ENCODE measurements at places on chromosomes 2 and 18.
A peak's percentile ranks its signal among the peaks of the same experiment; 100 is the strongest.

- no peak for DNase-seq
These were observed 34.6 kb upstream of the NFU1 start for GRCh38 chr2:69471793-69472192.

GRCh38 chr2:213863541-213863940, 547.3 kb upstream of the VWC2L start:
- DNase-seq, result no peak

DNA sequence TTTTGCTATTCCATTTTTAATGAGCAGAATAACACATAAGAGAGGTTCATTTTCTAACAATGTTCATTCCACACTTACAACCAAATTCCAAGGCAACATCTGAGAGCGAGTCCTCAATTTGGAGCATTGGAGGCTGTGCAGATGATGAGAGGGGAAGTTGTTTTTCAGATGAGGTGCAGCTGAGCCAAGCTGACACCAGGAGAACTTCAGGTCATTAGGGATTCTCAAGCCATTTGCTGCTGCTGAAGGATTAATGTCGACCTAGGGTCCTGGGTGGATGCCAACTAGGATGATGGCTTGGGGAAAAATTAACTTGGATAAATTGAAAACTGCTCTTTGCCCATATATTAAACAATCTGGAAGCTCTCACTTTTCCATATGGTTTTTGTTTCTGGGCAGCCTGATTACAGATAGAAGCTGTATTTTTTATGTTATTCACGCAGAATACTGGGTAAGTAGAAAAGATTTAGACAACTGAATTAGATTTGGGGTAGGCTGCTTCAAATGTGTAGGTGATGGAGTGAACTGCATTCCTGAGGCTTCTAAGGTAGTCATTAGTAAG, 206.4 kb upstream of the SLC39A10 start:
- no peak for DNase-seq

GRCh38 chr2:120396013-120396860, 50.3 kb downstream of the INHBB start:
- DNase-seq, result no peak

DNA sequence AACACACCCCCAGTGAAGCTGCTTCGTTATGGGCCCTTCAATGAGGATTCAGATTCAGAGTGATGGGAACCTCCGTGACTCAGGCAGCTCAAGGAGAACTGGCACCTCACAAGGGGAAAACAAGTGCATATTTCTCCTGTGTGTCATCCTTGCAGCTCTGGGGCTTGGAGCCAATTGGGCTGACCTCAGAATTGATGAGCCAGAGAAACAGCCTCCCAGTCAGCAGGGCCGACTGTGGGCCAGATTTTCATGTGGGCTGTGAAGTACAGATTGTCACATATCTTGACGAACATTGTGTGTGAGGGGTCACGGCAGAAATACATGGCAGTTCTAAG, 189.6 kb upstream of the SP5 start:
- DNase-seq, result peak; percentile 94

GRCh38 chr2:81706856-81707255, 1402.3 kb upstream of the LRRTM1 start:
- DNase-seq, result no peak

Data from IMR-90 (cell line).